Gastroesophageal sphincter (tissue), 4 donors: ENCODE measurements at places on chromosomes 11 and 22.

DNA sequence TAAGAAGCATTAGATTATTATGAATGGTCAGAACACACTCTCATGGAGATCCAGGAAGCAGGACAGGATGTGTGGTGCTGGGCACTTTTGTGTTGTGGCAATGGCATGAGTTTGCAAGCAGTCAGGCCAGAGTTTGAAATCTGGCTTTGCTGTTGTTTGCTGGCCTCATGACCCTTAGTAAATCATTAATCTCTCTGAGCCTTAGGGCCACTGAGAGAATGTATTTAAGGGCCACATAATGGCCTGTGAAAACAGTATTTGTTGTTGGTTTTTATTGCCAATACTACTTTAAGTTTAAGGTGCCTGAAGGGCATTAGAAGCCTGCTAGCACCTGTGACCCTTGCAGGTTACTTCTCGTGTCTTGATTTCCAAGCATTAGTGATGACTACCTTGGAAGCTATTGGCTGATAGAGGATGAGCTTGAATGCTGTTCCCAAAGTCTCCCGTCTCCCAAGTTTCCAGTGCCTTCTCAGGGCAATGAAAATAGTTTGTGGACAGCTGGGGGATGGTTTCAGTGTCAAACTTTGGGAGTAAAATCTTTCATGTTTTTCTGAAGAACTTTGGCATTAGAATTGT, 24.6 kb downstream of the STIM1 start:
- no peak for ATAC-seq

DNA sequence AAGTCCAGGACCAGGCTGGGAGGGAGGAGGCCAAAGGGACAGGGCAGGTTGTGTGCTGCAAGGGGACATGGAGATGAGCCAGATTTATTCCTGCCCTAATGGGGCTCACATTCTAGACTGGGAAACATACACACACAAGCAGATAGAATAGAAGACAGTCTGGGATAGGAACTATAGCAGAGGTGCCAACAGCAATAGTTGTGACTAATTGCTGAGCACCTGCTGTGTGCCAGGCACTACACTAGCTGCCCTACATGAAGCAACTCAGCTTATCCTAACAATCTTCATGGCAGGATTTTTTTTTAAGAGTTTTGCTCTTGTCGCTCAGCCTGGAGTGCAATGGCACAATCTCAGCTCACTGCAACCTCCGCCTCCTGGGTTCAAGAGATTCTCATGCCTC, 11.4 kb downstream of the MOGAT2 start:
- ATAC-seq: no peak

- ATAC-seq: no peak
These were observed 67.5 kb downstream of the NFAM1 start for GRCh38 chr22:42364604-42365110.

DNA sequence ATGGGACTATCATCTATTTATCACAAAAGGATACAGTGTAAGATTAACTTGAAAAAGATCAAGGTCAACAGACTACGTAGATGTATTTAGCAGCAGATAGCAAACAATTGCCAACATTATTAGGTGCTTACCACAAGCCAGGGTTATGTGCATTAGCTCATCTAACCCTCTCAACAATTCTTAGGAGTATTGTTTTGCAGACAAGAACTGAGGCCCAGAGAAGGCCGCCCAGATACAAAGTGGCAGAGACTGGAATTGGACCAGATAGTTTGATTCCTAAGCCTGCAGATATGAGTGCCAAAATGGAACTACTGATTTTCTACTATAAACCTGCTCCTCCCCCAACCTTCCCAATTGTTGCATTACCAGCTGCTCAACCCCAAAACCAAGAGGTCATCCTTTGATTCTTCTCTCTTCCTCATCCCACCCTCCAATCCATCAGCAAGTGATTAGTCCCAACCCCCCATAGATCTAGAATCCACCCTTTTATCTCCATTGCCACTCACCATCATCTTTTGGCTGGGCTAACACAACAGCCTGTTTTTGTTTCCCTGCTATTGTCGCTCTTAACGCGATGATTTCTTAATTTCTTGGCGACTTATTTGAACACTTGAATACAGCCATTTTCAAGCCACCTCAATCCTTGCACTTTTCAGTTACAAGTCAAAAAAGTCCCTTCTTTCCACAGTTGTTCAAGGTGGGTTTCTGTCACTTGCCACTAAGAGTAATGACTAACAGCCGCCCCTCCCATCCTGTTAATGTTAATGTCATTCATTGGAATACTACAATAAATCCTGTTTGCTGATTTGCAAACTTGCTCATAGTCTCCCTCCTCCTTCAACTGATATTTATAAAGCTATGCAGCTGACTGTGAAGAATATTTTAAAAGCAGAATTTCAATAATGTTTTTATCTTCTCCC, 2.7 kb downstream of the TMEM123 start:
- ATAC-seq: no peak

GRCh38 chr11:121699801-121700200, 247.0 kb upstream of the SORL1-AS1 start:
- ATAC-seq: no peak

DNA sequence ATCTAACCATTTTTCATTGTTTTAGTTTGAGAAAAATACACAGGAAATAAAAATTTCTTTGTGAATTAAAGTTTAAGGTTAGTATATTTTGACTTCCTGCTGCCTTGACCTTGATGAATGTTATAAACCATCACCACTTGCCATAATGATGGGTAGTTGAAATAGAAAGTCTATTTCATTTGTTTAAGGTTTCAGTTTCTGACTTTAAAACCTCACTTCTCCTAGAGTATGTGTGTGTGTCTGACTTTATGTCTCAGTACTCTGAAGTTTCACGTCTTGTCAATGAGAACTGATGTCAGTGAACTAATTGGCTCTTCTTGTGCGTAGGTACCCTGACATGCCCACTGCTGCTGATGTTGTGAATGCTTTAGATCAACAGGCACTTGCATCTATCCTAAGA, 188.2 kb downstream of the METTL15 start:
- ATAC-seq: no peak

GRCh38 chr22:45460288-45461109, 42.2 kb upstream of the FBLN1 start:
- peak; percentile 94 for ATAC-seq

DNA sequence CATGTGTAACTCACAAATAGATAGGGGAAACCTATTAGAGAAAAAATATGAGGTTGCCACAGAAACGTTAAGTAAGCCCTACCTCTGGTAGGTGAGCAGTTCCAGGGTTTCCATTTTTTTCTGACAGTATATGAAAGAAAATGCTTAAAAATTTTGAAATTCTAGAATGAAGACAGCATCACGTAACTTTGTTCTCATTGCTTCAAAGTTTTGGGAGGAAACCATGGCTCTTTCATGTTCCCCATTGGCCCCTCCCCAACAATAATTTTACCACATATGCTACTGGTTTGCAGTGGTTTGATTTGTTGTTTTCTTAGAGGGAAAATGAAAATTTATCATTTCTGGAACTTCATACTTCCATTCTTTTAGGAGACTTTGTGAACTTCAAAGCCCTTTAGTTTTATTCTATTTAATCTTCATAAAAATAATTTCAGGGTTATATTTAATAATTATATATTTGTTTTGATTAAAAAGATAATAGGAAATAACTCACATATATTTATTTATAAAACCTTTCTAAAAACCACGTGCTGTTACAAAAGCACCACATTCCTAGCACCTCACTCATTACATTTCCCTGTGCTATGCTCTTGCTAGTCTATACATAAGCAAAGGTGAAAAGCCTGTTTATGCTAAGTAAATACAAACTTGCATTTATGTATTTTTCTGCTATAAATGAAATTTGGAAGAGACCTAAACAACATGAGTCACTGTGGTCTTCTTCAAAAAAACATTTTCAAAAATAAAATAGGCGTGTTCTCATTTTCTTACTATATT, 113.4 kb downstream of the CASP12 start:
- ATAC-seq: no peak

DNA sequence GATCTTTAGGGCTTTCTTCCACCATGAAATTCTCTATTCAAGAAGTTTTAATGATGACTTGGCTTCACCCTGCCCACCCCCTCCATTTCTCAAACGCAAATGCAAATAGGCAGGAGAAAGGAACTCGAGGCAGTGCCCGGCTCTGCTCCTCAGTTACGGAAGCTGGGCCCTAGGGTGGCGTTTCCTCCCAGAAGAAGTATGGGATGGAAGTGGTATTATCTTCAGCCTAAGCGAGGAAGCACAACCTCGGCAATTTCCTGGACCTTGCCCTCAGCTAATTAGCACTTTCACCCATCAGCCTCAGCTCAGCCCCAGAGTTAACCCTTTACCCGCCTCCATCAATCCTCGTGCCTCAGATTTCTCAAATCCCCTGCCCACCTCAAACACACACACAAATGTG, 58.2 kb upstream of the LRRC55 start:
- no peak for ATAC-seq

DNA sequence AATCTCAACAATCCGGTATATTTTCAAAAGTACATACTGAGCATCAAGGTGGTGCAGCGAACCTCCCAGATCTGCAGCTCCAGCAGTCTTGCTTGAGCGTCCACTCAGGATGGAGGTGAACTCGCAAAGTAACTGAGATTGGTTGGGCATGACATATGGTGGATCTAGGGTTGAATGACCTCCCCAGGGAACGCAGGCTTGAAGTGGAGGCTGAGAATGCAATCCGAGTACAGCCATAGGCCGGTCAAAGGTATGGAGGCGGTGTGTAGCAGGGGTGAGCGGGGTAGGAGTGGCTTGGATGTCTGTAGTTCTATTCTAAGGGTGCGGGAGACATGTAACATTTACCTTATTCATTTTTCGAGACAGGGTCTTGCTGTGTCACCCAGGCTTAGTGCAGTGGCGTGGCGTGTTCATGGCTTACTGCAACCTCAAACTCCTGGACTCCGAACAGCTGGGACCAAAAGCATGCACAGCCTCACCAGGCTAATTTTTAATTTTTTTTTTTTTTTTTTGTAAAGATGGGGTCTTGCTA, 631 bp upstream of the C22orf39 start:
- peak; percentile 24 for ATAC-seq

DNA sequence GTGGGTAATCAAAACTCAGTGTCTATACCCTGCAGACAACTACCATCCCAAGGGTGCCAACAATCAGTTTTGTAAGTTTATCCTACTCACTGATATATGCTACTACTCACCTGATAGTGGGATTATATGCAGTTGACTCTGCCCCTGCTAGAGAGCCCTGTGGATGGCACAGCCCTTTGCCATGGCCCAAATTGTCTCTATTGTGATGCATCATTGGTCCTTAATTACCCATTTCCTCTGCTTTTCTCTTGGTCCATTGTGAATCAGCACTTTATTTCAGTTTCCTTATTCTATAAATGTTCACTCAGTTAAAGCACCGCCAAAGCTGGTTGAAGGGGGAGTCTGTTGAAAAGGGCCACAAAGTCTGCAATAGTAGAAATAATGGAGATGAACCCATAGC, 42.3 kb downstream of the PLAAT5 start:
- no peak for ATAC-seq

GRCh38 chr11:65224930-65225278, 36.9 kb upstream of the POLA2 start:
- ATAC-seq: peak; percentile 77

DNA sequence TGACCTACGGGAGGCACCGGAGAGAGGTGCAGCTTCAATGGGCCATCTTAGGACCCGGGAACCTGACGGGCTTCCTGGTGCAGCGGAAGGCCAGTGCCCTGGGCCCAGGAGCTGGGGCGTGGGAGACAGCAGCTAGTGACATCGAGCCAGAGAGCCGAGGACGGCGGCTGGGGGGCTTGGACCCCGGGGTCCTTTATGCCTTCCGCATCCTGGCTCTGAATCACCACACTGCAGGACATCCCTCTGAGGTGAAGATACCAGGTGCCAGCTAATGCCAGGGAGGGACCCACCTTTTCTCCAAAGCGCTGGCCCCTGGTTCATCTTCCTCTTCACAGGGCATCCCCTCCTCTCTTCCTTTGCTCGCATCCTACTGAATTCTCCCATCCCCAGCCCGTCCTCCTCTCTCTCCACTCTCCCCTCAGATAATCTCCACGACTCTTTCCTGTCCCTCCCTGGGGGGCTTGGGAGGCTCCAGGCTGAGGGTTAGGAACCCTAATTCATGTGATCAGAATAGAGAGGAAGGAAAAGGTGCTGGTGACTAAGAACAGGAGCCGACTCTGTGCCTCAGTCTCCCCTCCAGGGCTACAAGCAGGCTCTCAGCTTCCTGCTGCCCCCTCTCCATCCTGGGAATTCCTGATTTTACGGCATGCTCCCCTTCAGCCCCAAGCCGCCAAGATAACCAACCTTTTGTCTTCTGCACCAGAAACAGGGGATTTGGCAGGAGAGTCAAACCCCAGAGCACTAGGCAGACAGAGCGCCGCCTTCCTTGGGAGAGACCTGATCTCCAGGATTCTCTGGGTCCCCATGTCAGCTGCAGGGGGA, 8.5 kb downstream of the VSIG10L2 start:
- no peak for ATAC-seq

DNA sequence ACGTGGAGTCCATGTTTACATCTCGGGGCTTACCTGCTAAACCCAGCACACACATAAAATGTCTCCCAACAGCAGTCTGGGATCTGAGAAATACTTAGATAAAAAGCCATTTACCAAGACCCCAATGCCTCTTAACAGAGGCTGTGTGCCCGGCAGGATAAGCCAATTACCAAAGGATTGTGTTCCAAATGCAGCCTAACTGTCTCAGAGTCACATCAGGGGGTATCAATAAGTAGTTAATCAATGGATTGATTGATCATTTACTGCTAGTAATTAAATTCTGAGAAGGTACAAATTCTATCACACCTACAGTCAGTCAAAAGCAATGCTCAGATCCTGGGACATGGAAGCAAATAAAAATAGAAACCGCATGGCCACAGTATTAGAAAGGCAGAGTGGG, 125.6 kb downstream of the DSCAML1 start:
- no peak for ATAC-seq
